ENCODE measurements at places on chromosomes 6 and 20. TPM values are rescaled to one million over a fixed set of nuclear protein-coding genes. Genes with fewer than 3 reads are reported as not detected.
A peak's percentile ranks its signal among the peaks of the same experiment; 100 is the strongest.

The FAM83C gene
- polyA plus RNA-seq = not detected

- no peak for DNase-seq
Measured at GRCh38 chr6:64987066-64987465, 720.0 kb downstream of the EYS start.

The SYNGAP1 gene
- polyA plus RNA-seq = 7.9 TPM

DNA sequence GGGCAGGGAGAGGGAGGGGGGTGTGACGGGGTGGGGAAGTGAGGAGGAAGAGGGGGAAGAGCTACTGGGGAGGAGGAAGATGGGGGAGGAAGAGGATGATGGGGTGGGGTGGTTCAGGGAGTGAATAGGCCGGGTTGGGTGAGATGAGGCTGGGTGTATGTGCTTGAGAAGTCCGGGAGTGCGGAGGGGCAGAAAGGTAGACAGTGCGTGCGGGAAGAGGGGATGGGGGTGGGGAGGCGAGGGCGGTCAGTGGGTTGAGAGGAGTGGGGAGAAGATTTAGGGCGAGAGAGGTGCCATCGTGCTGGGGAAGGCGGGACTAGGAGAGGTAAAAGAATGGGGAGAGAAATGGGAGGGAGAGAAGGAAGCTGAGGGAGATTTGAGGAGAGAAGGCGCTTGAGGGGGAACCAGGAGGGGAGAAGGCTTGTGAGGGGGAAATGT, 30.9 kb upstream of the NOTCH4 start:
- DNase-seq = no peak

The NPEPL1 gene
- 22.6 TPM for polyA plus RNA-seq

- DNase-seq = no peak
Measured at GRCh38 chr20:25050501-25051350, 7.2 kb downstream of the ACSS1 start.

- no peak for DNase-seq
Measured at GRCh38 chr6:56580271-56580670, 62.4 kb downstream of the DST start.

The BCKDHB gene
- 5.6 TPM for polyA plus RNA-seq

The GPSM3 gene
- 19.5 TPM for polyA plus RNA-seq

DNA sequence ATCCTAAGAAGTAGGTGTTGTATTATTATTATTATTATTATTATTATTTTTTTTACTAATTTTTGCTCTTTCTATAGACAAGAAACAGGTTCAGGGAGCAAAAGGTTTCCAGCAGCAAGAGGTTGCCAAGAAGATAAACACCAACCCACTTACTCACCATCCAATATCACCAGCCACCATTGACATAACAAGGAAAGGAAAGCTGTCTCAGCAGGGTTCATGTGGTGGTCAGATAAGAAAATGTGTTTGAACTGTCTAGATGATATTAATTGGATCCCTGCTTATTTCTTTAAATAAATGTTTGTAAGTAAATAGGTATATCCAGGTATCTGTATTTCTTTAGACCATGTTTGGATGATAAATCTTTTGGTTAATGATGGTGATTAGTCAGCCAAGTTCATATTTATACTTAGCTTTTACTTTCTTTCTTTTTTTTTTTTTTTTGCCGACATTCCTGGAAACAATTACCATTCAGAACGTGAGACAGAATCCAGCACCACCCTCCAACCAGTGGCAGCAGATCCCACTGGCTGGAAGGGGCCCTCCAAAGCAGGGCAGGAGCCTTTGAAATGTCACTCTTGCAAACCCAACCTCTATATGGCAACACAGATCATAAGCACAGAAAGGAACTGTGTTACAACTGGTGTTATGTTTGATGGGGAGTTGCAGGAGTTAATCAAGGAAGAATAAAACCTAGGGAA, 139.2 kb upstream of the ECI2 start:
- peak; percentile 93 for DNase-seq

The WFDC10B gene
- polyA plus RNA-seq = not detected

- DNase-seq = no peak
Measured at GRCh38 chr6:126605089-126605488, 265.2 kb downstream of the CENPW start.

The MYB gene
- 0.10 TPM for polyA plus RNA-seq

DNA sequence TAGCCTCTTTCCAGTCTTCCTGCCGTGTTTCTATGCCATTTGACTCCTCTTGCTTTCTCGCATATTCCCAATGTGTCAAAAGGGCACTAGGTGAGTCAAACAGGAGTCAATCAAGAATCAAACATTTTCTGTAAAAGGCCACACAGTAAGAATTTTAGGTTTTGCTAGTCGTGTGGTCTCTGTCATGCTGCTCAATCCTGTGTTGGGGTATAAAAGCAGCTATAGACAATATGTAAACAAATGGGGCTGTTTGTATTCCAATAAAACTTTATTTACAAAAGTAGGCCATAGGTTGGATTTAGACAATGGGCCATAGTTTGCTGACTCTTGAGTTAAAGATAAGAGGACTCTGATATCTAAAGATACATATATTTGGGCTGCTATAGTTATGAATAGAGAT, 235.4 kb upstream of the BTBD3 start:
- no peak for DNase-seq

DNA sequence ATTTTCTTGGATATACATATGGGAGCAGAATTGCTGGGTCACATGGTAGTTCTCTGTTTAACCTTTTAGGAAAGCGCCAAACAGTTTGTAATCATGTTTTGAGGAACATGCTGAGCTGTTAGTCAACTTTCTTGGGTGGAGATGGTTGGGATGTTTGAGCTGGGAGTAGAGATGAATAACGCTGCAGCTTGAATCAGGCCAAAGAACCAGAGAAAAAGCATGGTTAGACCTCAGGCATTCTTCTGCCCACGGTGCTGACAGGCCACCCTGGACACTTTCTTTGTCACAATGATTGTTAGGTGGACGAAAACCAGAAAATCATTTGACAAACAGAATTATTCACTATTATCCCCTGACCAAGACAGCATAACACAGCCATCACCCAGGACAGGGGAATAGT, 66.8 kb downstream of the PRDM1 start:
- DNase-seq = no peak
